CD8-positive, alpha-beta memory T cell (primary cell): ENCODE measurements at places on chromosomes 13 and 19.

DNA sequence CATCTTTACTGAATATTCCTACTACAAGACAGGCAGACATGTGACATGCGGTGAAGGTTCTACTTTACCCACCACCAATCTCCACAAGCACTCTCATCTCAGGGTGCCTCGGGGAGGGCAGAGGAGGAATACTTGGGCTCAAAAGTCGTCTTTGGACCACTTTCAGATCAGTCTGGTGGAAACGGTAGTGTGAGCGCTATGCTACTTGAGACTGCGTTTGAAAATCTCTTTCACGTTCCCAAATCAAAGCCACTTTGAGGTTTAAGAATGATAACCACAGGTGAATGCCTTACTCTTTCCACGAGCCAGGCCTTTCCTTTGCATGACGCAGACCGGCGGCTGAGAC lies 1.5 kb upstream of the SOX1 start:
- DNase-seq: no peak
- no peaks in the 10 kb centered on the region for H3K36me3 ChIP-seq
- H3K4me3 ChIP-seq: no peak overlapping the region

DNA sequence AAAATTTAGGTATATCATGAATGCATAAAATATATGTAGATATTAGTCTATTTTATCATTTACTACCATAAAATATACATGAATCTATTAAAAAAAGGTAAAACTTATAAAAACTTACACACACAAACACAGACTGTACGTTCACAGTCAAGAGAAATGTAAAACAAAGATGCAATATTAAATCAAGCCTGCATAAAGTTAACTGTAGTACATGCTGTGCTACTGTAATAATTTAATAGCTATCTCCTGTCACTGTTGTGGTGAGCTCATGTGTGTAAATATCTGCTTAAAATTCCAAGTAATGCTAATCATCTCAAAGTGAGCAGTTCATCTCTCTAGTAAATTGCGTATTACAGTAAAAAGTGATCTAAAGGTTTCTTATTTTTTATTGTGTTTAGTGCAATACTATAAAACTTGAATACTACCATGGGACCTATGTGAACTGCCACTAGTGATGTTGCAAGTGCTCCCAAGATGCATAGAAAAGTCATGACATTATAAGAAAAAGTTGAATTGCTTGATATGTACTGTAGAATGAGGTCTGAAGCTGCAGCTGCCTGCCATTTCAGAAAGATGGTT lies 762 bp upstream of the ZNF233 start:
- no peaks in the 10 kb centered on the region for H3K27me3 ChIP-seq
- H3K4me1 ChIP-seq: no peaks in the 10 kb centered on the region
- H3K4me3 ChIP-seq: no peak overlapping the region
- no peak for DNase-seq

DNA sequence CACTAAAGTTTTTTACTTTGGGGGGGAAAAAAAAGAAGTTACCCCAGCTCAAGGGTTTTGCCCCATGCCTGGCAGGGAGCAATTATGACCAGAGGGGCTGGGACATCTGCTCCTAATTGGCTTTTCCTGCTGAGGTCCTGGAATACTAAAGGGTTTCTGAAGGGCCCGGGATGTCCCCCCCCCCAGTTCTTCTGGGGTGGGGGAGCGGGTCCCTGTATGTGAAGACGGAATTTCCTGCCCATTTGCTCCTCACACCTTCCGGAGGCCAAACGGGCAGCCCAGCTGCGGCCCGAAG lies 1.1 kb upstream of the DLL3 start:
- H3K36me3 ChIP-seq: no peaks in the 10 kb centered on the region
- no peak overlapping the region for H3K27ac ChIP-seq
- H3K4me1 ChIP-seq: peaks cover 15% of the 10 kb centered on the region
- no peak overlapping the region for H3K4me3 ChIP-seq
- no peak for DNase-seq
- peaks cover 25% of the 10 kb centered on the region for H3K27me3 ChIP-seq

DNA sequence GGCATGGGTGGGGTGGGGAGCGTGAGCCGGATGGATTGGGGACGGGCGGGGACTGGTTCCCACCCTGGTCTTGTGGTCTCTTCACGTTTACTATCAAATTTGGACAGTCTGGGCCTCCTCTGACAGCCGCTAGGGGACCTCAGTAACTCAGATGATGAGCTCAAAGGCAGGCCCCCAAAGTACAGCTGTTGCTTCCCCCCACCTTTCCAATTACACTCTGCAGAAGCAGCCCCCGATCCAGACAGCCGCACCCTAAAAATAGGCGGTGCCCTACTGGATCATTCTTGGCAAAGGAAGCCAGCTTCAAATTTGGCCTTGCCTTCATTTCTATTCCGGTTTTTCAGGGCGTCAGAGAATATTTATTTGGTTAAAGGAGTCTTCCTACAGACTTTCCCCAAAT lies 1.9 kb upstream of the FOXO1 start:
- no peaks in the 10 kb centered on the region for H3K36me3 ChIP-seq
- peak; percentile 60 for DNase-seq
- no peak overlapping the region for H3K27ac ChIP-seq
- H3K4me1 ChIP-seq: peaks cover 15% of the 10 kb centered on the region

DNA sequence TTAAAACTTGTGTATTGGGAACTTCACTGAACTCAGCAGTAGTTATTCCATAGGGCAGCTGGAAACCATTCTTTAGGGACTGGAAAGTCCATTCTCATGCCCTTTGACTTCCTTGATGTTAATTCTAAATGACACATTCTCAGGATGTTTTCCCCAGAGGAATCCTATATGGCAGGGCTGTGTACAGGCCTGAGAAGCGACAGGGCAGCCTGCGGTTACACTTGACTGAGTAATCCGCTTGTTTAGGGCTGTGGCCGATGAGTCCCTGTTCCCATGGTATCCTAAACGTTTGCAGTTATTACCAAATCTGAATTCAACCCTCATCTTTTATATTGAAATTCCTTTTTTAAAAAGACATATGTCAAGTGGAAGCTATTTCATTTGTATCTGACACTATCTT lies 83.5 kb downstream of the COL4A2 start:
- H3K4me1 ChIP-seq: no peaks in the 10 kb centered on the region
- no peaks in the 10 kb centered on the region for H3K27me3 ChIP-seq
- no peak overlapping the region for H3K4me3 ChIP-seq
- no peak overlapping the region for H3K27ac ChIP-seq

DNA sequence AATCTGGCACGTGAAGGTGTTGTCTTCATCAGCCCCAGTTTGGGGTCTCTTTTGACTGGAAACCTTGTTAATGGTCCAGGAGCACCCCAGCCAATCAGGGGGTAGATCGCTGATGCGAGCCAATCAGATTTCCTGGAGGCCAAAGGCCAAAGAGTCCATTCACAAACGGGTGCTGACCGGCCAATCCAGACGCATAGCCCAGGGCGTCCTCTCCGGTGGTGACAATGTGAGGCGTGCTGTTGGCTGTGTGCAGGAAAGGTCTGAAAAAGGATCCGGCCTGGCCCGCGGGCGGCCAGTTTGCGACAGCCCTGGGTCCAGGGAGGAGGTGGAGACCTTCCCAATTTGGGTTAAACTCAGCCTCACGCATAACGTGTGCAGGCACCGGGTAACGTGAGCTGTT lies 3.1 kb downstream of the MAST3 start:
- DNase-seq: no peak
- H3K4me3 ChIP-seq: no peak overlapping the region
- no peaks in the 10 kb centered on the region for H3K36me3 ChIP-seq
- no peak overlapping the region for H3K27ac ChIP-seq

DNA sequence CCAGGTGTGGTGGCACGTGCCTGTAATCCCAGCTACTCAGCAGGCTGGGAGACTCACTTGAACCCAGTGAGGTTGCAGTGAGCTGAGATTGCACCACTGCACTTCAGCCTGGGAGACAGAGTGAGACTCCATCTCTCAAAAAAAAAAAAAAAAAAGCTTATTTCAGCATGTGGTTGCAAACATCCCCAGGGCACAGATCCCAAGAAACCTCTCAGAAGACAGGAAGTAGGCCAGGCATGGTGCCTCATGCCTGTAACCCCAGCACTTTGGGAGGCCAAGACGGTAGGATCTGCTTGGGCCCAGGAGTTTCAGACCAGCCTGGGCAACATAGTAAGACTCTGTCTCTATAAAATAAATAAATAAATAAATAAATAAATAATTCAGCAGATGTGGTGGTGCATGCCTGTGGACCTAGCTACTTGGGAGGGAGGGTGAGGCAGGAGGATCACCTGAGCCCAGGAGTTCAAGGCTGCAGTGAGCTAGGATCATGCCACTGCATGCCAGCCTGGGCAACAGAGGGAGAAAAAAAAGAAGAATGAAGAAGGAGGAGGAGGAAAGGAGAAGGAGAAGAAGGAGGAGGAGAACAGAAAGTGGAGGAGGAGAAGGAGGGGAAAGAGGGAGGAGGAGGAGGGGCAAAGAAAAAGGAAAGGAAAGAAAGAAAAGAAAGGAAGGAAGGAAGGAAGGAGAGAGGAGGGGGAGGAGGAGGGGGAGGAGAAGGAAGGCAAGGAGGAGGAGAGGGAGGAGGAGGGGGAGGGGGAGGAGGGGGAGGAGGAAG lies 4.3 kb upstream of the LRRC8E start:
- no peak for DNase-seq
- H3K27me3 ChIP-seq: no peaks in the 10 kb centered on the region
- no peaks in the 10 kb centered on the region for H3K4me1 ChIP-seq
- H3K27ac ChIP-seq: no peak overlapping the region
- no peak overlapping the region for H3K4me3 ChIP-seq

GRCh38 chr13:74246487-74246886 lies 112.3 kb upstream of the KLF12 start:
- no peaks in the 10 kb centered on the region for H3K36me3 ChIP-seq

DNA sequence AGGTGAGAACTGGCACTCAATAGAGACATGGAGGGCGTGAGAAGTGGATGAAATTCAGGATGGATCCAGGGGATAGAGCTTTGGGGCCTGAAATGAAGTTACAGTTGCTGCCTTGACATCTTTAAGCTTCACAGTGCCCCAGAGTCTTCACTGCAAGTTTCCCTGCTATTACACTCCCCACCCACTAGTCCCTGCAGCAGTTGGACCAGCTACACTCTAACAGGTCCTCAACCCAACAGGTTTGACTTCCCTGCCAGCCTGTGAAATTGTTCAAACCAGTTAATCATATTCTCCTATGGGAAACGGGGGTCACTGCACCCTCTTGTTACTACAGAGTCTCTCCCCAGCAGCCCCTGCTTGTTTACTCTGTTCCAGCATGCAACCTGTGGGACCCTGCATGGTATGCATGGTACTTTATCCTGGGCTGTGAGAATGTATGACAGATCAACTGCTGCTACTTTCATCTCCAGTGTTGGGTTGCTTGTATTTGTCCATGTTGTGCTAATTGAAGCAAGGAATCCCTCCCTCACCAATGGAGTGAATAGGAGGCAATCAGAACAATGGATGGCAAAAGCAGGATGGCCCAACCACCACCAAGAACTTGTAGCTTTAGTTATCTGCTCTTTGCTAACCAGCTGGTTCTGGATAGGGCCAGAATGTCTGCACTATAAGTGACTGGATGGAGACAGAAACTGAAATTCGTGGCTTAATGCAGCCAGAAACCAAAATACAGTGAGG lies 314.2 kb downstream of the OLFM4 start:
- no peaks in the 10 kb centered on the region for H3K4me1 ChIP-seq
- H3K4me3 ChIP-seq: no peak overlapping the region
- no peaks in the 10 kb centered on the region for H3K36me3 ChIP-seq
- H3K27me3 ChIP-seq: no peaks in the 10 kb centered on the region

DNA sequence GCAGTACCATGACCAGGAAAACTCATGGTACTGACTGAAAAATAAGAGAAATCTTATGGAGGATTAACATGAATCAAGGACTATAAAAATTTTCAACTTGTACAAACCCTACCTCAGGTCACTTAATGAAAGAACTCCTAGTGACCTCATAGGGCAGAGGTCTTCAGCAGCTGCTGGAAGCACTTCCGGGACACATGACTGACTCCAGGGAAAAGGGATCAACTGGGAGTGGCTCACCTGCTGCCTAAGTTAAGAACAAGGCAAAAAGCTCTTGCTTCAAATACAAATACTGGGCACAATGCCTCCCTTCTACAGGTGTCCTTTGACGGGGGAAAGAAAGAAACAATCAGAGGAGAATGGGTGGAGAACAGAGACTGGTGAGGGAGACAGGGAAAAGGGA lies 18.6 kb downstream of the DOCK9 start:
- H3K4me3 ChIP-seq: no peak overlapping the region
- no peaks in the 10 kb centered on the region for H3K27me3 ChIP-seq
- no peaks in the 10 kb centered on the region for H3K4me1 ChIP-seq
- no peak for DNase-seq
- no peak overlapping the region for H3K27ac ChIP-seq

GRCh38 chr19:10368101-10368803 lies 12.1 kb downstream of the TYK2 start:
- H3K27me3 ChIP-seq: no peaks in the 10 kb centered on the region
- H3K4me1 ChIP-seq: no peaks in the 10 kb centered on the region
- no peak overlapping the region for H3K27ac ChIP-seq
- no peak for DNase-seq
- peaks cover 24% of the 10 kb centered on the region for H3K36me3 ChIP-seq

- H3K36me3 ChIP-seq: no peaks in the 10 kb centered on the region
- no peak overlapping the region for H3K4me3 ChIP-seq
- no peaks in the 10 kb centered on the region for H3K4me1 ChIP-seq
- H3K27me3 ChIP-seq: no peaks in the 10 kb centered on the region
These were observed 333.2 kb downstream of the DNAJC15 start for GRCh38 chr13:43356567-43356966.

GRCh38 chr19:49858088-49858985 lies 7.4 kb downstream of the PTOV1 start:
- no peaks in the 10 kb centered on the region for H3K27me3 ChIP-seq
- no peak overlapping the region for H3K4me3 ChIP-seq
- no peaks in the 10 kb centered on the region for H3K36me3 ChIP-seq
- no peak for DNase-seq

GRCh38 chr13:49400755-49401659 lies 42.9 kb downstream of the CAB39L start:
- H3K27ac ChIP-seq: no peak overlapping the region
- DNase-seq: no peak
- H3K36me3 ChIP-seq: no peaks in the 10 kb centered on the region
- H3K27me3 ChIP-seq: no peaks in the 10 kb centered on the region

GRCh38 chr13:21759463-21759862 lies 88.6 kb downstream of the FGF9 start:
- H3K36me3 ChIP-seq: no peaks in the 10 kb centered on the region
- H3K4me3 ChIP-seq: no peak overlapping the region
- DNase-seq: no peak
- no peaks in the 10 kb centered on the region for H3K27me3 ChIP-seq

DNA sequence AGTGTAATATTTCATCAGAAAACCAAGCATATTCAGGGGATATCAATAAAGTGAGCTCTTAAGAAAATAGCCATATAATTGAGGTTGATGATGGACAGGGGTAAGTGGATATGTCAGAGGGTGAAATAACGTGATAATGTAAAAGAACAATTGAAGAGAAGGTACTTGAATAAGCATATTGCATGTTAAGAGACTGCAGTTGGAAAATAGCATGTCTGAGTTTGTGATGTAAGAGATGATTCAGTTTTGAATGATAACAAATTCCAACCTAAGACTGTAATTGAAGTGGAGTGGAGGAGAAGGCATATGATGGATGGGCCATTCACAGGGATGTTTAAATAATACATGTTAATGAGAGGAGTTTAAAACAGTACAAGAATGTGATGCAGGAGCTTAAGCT lies 1633.5 kb downstream of the SLITRK1 start:
- no peaks in the 10 kb centered on the region for H3K27me3 ChIP-seq
- no peak for DNase-seq
- no peaks in the 10 kb centered on the region for H3K36me3 ChIP-seq
- no peak overlapping the region for H3K27ac ChIP-seq
- no peak overlapping the region for H3K4me3 ChIP-seq
